ENCODE measurements at places on chromosomes 4 and X.

GRCh38 chrX:111955901-111956300 is 79.9 kb downstream of the TRPC5OS start:
- DNase-seq = no peak

DNA sequence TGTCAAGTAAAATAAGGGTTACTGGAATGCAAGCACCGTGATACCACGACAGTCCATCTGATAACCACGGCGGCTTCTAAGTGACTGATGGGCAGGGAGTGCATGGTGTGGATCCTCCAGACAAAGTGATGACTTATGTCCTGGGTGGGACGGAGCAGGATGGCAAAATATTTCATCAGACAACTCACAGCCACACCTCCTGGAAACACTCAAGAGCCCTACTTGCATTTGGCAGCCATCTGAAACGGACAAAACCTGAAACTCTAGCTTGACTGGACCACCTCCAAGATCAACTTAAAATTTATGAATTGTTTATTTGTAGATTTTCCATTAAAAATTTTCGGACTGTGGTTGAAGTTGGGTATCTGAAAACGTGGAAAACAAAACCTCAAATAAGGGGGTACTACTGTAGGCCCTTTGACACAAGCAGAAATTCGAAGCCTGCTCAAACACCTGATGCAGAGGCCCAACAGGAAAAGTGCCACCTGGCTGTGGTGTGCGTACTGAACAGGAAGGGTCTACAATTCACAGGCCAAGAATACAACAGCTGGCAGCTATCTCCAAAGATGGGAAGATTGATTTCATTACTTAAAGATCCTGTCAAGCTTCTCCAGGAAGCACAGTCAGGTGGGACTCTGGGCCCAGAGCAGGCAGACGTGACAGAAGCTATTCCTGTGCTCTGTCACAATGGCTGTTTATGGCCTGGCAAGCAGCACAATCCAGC is 26.0 kb downstream of the LRIT3 start:
- DNase-seq = no peak

DNA sequence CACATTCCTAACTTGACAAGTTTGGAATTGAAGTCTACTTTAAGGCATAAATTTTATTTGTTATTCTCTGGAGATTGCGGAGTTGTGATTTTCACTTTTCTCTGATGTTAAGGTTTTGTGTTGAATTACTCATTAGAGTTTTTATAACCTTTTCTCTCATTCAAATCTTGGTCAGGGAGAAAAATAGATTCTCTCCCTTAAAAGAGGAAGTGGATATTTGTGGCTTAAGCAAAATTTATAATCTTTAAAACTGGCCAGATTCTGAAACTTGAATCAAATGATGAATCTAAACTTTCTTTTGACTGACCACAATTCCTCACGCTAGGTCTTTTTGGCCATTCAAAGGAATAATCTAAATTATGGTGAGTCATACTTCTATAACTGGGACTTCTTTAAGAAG is 361.4 kb downstream of the TEX13C start:
- no peak for DNase-seq

DNA sequence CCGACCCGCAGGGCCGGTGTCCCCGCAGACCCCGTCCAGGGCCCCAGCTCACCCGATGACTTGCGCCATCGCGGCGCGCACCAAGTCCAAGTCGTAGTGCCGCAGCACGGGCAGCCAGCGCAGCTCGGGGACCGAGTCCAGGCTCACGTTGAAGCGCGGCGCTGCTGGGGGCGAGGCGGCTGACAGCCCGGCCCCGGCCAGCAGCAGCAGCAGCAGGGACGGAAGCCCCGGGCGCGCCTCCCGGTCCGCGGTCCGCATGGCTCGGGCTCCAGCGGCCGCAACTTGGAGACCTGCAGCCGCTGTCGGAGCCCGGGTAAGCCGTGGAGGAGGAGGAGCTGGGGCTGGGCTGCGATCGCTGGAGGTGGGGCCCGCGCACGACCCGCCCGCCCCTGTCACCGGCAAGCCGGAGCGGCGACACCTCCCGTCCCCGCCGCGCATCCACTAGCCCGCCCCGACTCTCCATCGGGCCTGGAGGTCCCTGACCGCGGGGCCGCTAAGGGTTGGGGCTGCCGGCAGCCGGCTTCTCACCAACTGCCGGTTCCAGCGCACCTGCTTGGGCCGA is at the start of gene NAAA:
TSS of gene NAAA (minus strand) at position 322 of the 562 bp plus-strand sequence. CDS start at position 258, 64 bp downstream.
- DNase-seq = peak; percentile 93

- DNase-seq = no peak
Observed at GRCh38 chr4:96293806-96294205, 453.9 kb downstream of the PDHA2 start.

DNA sequence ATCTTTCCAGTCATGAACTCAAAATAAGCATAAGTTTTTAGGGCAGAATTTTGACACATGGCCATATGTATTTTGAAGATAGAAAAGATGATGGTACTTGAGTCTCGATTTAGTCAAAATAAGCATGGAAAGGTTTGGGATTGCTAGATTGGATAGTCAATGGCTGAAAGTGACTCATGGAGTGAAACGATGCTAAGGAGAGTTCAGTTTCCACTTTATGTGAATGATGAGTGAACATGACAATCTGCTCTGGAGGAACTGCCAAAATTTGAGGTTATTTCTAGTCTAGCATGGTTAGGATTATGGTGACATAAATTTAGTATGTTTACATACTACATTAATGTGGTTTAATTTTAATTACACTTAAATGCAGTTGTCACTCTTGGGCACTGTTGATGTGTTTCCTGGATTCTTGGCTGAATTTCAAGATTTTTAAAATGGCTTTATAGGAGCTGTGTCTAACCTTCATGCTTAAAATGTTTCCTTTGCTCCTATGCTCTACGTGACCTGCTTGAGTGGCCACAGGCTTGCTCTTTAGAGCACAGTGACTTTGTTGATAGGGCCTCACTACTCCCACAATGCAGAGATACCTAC is 17.1 kb downstream of the DDX3X start:
- DNase-seq = peak; percentile 18

DNA sequence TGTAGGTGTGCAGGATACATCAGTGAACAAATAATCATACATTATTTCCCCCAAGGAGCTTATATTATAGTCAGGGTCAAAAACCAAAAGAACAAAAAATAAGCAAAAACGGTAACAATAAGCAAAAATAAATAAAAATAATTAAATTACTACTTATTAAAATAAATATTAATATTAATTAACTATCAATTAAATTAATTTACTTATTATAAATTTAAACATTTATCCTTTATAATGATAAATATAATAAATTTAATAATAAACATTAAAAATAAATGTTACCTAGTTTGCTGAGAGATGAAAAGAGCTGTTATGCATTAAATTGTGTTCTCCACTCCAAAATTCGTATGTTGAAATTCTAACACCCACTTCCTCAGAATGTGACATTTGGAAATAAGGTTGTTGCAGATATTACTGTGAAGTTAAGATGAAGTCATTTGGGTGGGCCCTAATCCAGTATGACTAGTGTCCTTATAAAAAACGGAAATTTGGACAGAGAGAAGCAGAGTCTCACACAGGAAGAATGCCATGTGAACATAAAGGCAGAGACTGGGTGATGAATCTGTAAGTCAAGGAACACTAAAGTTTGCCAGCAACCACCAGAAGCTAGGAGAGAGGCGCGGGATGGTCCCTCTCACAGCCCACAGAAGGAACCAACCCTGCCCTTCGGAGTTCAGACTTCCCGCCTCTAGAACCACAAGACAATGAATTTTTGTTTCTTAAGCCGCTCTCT is 67.2 kb upstream of the IBSP start:
- DNase-seq = no peak

DNA sequence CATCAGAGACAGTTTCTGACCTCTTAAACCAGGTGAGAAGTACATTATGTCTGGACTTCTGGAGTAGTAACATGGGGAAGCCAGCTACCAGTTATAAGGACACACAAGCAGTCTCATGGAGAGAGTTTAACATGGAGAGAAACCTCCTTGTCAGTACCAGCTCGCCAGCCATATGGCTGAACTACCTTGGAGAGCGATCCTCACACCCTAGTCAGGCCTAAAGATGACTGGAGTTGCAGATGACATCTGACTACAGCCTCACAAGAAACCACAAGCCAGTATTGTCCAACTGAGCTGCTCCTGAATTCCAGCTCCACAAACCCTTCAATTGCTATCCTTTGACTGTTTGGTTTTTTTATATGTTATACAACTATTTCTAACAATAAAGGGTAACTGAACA is 49.8 kb downstream of the PDHA2 start:
- peak; percentile 11 for DNase-seq

DNA sequence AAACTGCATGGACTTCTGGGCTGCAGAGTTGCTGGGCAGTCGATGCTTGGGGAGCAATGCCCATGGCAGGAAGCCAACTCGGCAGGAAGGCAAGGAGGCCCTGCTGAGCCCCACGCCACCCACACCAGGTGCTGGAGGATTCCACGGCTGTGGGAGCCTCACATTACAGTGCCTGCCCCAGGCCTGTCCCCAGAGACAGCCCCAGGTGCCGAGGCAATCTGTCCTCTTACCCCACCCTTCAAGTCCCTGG is 53.9 kb downstream of the HMX1 start:
- no peak for DNase-seq

DNA sequence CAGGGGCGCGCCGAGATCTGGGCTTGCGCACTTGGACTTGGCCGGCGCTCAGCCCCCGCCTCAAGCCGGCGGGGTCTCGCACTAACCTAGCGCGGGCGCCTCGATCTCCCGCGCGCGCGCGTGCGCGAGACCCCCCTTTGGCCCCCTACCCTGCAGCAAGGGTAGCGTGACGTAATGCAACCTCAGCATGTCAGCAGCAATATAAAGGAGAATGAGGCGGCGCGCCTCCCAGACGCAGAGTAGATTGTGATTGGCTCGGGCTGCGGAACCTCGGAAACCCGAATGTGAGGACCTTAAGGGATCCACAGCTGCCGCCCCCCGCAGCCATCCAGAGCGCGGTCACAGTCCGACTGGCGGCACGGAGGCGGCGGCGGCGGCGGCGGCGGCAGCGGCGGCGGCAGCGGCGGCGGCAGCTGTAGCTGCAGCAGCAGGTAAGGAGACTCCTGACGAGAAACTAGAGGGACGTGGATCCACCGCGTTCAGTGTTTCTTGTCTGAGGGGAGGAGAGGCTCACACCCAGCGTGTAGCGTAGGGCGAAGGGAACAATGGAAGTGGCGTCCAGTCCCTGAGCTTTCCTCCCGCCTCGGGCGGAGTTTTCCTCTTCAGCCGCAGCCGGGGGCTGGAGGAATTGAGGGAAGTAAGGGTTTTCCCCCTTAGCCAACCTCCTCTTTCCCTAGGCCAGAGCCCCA is at the start of the genes SATL1 and ZNF711:
TSS of gene SATL1 (minus strand) at position 19 of the 689 bp plus-strand sequence. CDS start 134,811 bp downstream, outside the sequence.
TSS of gene ZNF711 (plus strand) at position 231 of the 689 bp plus-strand sequence. CDS start 3,582 bp downstream, outside the sequence.
- peak; percentile 84 for DNase-seq

- peak; percentile 78 for DNase-seq
Observed at GRCh38 chr4:73341454-73341853, 62.6 kb upstream of the ALB start.

GRCh38 chr4:79626611-79627010 is 218.6 kb upstream of the GK2 start:
- DNase-seq = no peak

DNA sequence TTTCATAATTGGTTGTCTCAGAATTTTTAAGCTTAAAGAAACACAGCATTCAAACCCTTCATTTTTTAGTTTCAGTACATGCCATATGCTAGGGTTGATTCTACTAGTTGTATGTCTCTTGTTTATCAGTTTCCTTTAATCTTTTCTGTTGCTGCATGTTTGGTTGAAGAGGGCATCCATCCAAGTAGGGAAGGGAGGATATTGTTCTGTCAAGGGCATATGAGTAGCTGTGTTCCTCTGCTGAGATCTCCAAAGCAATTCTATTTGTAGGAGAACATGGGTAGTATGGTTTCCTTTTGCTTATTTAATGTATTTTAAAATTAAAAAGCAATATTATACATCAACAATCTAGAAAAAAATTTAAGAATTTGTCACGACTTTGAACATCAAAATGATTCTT is 167.7 kb downstream of the FHIP1A start:
- no peak for DNase-seq

GRCh38 chrX:6729626-6730025 is 194.7 kb upstream of the VCX3A start:
- no peak for DNase-seq

DNA sequence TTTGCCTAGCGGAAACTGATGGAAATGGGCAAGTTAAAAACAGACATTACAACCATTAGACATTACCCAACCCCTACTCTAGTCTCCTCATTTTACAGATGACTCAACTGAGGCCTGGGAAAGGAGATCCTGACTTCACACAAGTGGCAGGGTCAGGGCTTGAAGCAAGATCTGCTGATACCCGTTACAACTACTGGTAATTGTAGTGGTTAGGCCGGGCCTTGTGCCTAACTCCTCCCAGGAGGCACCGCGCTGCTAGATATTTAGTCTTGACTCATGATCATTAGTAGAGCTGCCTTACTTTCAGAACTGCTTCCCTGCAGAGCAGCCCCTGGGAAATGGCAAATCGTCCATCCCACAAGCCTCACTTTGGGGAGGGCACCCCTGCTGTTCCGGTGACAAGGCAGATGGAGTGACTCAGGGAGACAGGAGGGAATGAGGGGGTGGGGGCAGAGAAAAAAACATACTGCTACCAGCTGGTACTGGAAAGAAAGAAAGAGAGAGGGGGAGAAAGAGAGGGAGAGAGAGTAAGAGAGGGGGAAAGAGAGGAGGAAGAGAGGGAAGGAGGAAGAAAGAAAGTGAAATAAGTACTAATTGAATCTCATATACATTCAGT is 12.2 kb downstream of the ARHGEF6 start:
- no peak for DNase-seq

GRCh38 chrX:153726286-153727122 is 1.8 kb downstream of the ABCD1 start:
- DNase-seq = peak; percentile 80

GRCh38 chrX:132153166-132153565 is 25.3 kb upstream of the FRMD7 start:
- no peak for DNase-seq

- no peak for DNase-seq
Observed at GRCh38 chr4:120025516-120025915, 41.1 kb downstream of the MAD2L1 start.

DNA sequence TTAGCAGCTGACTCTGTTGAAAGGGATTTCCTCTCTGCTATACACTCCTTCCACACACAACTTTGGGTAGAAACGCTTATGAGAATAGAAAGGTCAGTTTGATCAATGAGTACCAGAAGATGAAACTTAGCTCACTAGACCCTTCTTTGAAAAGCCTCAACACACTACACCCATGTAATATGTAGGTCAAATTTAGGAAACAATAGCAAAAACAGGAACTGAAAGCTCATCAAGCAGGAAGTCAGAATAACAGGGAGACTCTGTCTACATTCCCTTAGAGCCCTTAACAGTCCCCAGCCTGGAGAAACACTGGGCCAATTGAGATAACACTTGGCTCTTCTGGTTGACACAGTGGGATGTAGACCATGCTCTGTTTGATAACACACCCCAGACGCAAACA is 30.7 kb downstream of the SRPX2 start:
- DNase-seq = no peak

DNA sequence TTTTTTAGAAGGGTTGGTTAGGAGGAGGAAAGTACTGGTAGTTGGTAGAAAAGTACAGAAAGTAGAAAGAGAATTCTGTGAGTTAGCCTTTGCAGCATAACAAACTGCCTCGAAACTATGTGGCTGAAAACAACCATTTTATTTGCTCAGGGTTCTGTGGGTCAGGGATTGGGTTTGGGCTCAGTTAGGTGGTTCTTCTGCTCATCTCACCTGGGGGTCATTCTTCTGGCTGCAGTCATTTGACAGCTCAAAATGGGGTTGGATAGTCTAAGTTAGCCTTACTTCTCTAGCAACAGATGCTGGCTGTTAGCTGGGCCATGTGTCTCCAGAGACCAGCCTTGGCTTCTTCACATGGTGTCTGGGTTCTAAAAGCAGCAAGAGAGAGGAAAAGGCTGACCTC is 119.4 kb downstream of the SMIM20 start:
- no peak for DNase-seq

Data from GM23338 (cell line).